Eye (tissue), 1 donor: ENCODE measurements at places on chromosomes 4 and X.

DNA sequence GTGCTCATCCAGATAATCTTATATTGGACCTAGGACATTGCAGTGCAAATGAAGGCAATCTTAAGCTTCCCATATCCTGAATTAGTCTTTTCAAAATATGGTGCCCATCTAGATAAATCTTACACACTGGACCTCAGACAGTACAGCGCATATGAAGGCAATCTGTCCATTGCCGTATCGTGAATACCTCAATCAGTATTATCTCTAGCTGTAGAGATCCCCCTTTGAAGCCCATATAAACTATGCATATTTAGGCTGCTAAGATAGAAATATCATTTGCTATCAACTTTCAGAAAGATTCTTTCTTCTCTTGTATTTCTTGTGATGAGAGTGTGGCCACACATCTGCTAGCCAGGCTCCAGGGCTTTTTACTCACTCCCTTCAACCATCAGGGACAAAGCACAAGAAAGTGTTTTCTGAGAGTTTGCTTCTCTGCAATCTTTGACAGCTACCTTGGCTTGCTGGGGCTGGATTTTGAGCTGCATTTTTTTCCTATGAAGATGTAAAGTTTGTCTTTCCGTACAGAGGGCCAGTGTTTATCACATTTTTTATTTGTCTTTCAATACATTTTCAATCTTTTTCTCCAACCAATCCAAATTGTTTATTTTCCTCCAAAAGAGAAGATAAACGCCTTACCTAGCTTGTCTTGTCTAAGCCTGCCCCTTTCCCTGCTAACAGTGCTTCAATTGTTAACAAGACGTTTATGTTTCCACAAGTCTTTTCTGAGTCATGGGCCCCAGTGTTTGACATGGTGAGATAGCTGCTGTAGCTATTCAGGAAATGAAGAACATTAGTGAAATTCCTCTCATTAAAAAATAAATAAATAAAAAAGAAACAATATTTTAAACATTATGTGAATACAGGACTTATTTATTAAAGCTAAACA lies 57.6 kb upstream of the FAT1 start:
- peak; percentile 27 for DNase-seq

DNA sequence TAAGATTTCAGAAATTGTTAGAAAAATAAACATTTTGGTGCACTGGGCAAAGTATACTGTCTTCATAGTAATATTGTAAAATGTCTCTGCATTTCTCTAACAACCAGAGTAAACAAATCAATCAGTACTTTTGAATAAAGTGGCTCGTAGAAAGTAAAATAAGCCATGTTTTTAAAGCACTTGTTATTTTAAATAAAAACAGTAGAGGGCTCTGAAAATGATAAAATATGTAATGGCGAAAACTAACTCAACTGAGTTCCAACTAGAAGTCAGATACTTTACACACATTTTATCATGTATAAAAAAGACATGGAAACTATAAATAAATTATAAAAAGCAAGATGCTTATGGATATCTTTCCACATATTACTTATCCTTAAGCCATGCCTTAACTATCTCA lies 1134.4 kb downstream of the PDHA2 start:
- no peak for DNase-seq

DNA sequence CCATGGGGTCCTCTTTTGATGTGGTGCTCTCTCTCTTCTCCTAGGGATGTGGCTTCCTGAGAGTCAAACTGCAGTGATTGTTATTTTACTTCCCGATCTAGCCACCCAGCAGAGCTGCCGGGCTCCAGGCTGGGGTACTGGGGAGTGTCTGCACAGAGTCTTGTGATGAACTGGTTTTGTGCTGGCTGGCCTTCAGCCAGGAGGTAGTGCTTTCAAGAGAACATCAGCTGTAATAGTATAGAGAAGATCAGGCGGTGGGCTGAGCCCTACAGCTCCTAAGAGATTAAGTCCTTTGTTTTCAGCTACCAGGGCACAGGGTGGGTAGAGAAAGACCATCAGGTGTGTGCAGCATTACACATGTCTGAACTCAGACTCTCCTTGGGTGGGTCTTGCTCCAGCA lies 59.0 kb upstream of the AGTR2 start:
- DNase-seq: no peak

- peak; percentile 71 for DNase-seq
Measured at GRCh38 chr4:16896881-16897750, 1.3 kb downstream of the LDB2 start.

- no peak for DNase-seq
Measured at GRCh38 chrX:24465532-24465865, 413 bp downstream of the PDK3 start.

DNA sequence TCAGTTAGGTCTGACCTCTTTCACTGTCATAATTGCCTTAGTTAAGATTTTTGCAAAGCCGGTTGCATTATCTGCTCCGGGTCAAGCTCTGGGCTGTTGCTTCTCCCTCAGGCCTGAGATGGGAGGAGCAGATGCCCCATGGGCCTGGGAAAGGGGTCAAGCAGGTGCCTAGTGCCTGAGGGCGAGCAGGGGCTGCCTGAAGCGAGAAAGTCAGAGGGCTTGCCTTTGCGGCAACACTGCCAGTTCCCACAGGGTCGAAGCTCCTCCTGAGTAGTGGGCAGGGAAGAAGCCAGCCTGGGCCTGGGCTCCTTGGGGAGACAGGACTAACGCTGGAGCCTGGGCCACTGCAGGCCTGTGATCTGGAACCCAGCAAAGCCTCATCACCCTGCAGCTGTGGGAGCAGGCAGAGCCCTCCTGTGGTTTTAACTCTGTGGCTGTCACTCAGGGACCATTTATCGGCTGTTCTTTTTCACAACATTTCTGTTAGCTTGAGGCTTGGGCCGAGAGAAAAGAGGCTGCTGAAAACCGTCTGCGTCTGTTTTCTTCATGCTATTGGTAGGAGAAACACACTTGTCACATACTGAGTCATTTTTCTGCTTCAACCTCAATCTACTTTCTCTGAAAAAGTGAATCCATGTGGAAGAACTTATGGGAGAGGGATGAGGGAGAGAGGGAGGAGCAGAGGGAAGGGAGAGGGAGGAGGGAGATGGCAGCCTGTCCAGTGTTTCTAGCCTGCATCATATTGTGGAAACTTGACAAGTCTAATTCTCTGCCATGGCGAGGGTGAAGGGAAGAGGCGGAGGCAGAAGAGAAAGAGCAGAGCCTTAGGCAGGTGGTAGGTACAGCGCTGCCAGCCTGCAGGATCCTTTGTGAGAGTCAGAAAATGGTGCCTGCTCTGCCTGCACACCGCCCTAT lies 68.4 kb downstream of the RHOH start:
- peak; percentile 67 for DNase-seq

- no peak for DNase-seq
Measured at GRCh38 chrX:20685652-20686051, 418.9 kb upstream of the RPS6KA3 start.

DNA sequence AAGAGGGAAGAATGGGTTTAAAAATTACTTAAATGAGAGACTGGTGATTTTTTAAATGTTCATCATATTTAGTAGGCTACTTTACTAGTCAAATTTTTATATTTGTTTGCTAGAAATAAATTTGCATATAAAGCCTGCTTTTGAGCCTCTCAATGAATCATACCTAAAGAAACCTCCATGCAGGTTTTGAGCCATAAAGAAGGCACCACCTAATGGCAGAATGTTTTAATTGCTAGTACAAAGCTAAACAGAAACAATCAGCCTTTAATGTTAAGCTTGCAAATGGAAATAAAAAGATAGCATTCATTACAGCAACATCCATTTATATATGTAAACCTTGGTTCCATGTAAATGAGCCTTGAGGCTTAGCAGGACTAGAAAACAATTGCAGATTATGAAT lies 989.7 kb downstream of the CCSER1 start:
- no peak for DNase-seq

DNA sequence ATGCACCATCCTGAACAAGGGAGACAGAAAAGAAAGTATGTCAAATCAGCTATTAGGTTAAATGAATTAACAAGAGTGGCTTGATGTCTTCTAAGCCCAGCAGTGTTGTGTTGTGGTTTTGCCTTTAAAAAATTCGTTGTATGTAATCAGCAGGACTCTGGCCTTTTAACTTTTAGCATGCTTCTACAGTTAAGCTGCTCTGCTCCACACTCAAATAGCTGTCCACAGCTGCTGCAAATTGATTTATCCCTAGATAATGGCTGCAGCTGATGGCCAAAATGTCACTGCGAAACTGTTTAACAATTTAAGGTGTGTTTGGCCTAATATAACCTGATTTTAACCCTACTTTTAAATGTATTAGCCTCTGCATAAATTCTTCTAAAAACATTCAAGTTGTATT lies 85.8 kb downstream of the CXXC4 start:
- DNase-seq: no peak

DNA sequence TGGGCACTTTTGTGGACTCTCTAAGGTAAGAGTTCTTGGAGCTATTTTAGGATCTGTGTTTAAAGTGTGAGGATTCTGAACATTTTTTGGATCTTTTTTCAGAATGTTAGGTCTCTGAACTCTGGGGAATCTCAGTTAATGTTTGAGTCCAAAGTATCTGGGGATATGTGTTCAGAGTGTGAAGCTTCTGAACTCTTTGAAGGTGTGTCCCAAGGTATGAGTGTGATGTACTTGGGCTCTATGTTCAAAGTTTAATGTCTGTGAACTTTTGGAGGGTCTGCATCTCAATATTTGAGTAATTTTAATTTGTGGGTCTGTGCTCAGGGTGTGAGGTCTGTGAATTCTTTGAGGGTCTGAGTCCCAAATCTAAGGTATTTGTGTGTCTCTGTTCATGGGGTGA lies 35.4 kb upstream of the PAGE4 start:
- no peak for DNase-seq

GRCh38 chr4:165458471-165458870 lies 79.7 kb downstream of the CPE start:
- no peak for DNase-seq

- DNase-seq: no peak
Measured at GRCh38 chr4:108175966-108176365, 7.2 kb upstream of the LEF1 start.

DNA sequence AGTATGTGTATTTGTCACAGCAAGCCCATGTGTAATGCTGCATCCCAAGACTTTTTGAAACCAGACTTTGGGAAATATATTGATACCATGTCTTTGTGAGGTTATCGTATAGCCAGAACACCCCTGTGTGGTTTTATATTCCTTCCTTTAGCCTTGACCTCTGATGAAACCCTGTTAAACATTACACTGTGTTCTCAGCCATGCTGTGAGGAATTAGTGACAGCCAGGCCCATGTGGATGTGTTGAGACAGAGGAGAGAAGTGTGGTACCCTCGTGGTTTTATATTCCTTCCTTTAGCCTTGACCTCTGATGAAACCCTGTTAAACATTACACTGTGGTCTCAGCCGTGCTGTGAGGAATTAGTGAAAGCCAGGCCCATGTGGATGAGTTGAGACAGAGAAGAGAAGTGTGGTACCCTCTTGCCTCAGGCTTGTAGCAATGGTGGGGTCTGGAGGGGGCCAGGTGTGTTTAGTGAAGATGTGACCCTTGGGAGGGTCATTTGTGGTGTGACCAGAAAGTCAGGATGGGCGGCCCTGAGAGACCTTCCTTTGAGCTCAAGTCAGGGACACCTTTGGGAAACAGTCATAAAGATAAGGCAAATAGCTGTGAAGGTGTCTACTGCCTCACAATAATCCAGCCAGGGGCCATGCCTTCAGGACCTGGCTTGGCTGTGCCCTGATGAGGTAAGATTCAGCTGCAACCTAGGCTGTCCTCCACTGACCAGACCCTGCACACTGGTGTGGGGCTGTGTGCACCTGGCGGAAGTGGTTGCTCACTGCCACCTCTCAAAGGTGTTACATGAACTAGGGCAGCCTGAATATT lies 110.0 kb downstream of the IRF2 start:
- no peak for DNase-seq

DNA sequence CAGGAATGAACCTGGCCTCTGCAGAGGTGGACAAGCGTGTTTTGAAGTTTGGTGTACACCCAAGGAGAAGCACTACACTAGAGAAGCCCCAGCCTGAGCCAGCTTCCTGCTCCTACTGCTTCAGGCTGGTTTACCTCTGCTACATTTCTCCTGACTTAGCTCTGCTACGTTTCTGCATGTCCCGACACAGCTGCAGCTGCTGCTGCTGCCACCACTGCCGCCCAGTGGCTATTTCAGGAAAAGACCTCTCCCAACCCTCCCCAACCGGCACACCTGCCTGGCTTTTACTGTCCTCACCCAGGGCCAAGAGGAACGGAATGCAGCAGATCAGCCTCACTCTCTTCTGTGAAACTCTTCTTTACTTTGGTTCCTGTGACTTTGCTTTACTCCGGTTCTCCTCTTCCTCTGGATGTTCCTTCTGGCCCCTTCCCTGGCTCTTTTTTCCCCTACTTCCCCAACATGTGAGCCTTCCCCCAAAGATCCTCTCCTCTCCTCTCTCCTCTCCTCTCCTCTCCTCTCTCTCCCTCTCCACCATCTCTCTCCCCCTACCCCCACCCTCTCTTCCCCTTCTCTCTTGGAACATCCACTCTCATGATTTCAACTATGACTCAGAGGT lies 3.1 kb upstream of the P2RY4 start:
- DNase-seq: peak; percentile 50

DNA sequence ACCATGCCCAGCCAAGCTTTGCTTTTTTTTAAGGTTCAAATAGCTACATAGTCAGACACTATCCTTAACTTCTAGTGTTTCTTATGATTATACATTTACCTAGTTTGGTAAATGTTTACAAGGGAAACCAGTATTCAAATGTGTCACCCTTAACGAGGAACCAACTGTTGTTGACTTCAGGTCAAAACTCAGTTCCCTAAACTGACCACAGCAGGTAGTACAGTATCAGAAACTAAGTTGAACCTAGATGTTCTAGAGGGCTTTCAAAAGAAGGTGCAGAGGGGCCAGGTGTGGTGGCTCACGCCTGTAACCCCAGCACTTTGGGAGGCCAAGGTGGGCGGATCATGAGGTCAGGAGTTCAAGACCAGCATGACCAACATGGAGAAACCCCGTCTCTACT lies 11.3 kb downstream of the GPC4 start:
- DNase-seq: no peak

- peak; percentile 51 for DNase-seq
Measured at GRCh38 chr4:76589402-76589801, 154.4 kb downstream of the SHROOM3 start.

GRCh38 chrX:110853610-110854009 lies 58.0 kb upstream of the CHRDL1 start:
- peak; percentile 57 for DNase-seq

DNA sequence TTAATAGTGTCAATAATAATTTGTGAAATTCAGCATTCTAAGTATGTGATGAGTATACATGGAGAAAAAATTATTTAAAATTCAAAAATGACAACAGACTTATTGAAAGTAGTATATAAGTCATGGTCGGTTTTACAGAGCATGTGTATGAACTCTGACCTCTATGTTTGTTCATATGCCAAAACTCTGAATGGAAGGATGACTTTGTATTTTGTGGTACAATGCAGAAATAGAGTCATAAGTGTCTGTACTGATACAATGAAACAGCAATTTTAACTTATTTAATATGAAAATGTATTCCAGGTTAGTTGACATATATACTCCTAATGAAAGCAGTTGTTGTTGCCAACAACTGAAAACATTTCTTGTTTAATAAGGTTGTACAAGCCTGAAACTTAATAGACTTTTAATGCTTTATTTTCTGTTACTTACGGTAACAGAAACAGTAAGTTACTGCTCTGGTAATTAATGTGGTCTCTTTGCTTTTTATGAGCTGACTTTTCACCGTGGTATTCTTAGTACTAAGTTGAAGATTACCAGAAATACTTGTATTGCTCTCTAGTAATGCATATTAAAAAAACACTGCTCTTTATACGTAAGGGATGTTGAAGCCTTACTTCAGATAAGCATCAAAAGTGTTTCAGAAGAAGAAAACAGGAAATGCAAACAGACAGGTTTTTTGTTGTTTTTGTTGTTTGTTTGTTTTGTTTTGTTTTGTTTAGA lies 1.9 kb downstream of the UBE2K start:
- DNase-seq: peak; percentile 20

GRCh38 chrX:143017272-143017671 lies 8.5 kb upstream of the SPANXN4 start:
- no peak for DNase-seq
